Ovary (tissue), 10 donors: ENCODE measurements at places on chromosomes 7 and 10.

- DNase-seq: peak; percentile 54
These were observed 91.3 kb downstream of the PARD3 start for GRCh38 chr10:34723750-34724149.

DNA sequence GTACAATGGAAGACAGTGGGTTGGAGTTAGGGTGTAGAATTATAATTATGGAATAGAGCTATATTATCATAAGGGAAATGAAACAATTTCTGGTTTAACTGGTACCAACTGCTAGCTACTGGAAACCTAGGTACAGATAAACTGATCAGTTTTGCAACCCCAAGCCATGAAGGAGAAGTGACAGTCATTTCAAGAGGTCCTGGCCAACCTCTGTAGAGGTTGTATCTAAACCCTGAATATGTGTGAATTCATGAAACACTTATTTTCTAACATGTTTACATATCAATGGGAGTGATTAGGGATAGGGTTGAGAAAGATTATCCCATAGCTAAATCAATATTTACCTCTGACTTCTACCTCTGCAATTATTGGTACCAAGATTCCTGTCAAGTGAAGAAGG lies 29.9 kb upstream of the CC2D2B start:
- no peak for DNase-seq

DNA sequence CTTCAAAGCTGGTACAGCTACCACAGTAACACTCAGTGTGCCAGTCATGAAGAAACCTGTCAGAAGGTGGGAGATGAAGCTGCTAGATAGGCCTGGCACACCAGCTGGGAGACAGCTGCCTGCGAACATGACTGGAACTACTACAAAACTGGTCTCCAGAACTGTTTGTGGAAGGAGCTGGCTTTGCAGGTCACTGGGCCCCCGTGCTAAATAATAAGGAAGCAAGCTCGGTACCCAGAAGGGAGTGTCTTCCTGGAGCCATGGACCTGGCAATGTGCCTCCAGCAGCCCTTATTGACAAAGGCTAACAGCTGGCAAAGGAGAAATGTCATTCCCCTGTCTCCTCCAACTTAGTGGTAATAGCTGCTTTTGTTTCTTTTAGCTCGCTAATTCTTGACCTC lies 1217.6 kb upstream of the LRRN3 start:
- no peak for DNase-seq

GRCh38 chr7:91800389-91800788 lies 80.1 kb downstream of the MTERF1 start:
- DNase-seq: no peak

DNA sequence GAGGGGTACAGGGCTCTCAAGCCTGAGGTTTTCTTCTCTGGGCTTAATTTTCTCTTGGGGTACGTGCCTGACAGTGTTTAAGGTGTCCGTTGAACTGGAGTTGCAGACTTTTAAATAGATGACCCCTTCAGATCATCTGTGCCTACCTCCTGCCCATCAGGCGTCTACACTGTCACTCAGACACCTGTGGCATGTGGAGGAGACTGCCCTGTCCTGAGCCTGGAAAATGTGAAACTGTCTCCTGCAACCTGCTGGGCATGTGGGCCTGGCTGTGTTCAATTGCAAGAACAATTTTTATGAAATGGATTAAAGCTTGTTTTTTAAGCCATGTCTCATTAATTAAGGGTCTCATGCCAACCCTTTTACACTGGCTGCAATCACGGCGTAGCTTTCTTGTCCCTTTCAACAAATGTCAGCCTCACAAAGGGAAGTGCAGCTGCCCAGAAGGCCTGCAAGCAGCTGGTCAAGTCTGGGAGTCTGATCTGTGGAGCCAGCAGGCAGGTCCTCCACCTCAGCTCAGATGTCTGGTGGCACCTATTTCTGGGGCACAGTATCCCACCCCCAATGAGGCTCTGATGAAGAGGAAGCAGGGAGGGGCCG lies 8.8 kb downstream of the ATP5MF start:
- DNase-seq: no peak

GRCh38 chr10:62250594-62251198 lies 17.9 kb downstream of the RTKN2 start:
- DNase-seq: no peak

DNA sequence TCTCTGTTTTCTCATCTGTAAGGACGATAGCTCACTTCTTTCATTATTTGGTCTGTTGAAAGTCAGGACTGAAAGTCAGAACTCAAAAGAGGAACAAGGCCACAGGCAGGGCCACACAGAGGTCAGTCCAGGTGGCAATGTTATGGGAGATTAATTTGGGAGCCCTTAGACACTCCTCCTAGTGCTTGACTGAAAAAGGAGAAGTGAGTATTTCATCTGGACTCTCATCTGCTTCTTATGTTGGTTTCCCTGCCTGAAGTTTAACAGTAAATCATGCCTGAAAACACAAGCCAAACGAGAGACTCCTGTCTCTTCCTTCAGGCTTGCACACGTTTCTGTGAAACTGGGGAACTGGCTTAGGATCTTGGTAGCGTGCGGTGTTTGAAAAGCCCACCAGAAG lies 248.5 kb downstream of the BUB3 start:
- no peak for DNase-seq

GRCh38 chr7:105673367-105674084 lies 92.2 kb upstream of the EFCAB10 start:
- DNase-seq: no peak

DNA sequence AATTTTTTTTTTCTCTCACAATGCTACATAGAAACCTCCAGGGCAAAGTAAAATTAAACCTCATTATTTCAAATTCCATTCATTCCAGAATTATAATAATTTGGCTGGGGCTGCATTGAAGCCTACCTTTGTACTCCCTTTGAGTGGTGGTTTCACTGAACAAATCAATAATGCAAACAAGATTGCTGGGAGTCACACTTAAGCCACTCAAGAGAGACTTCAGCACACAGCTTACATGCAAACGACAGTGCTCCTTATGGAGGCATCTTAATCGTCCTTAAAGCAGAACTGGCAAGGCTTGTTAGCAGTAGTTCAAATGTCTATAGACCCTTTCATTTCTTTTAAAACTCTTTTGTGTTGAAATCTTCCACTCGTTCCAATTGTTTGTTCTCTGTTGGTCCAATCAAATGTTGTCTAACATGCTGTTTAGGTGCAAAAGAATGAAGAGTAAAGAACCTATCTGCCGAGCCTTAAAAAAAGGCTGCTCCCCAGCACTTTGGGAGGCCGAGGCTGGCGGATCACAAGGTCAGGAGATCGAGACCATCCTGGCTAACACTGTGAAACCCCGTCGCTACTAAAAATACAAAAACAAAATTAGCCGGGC lies 294.9 kb downstream of the FGFR2 start:
- no peak for DNase-seq

- DNase-seq: no peak
These were observed 4.0 kb downstream of the MORN4 start for GRCh38 chr10:97629289-97629688.
